Fibroblast of skin of right biceps (primary cell): ENCODE measurements at places on chromosomes 13 and 19.

DNA sequence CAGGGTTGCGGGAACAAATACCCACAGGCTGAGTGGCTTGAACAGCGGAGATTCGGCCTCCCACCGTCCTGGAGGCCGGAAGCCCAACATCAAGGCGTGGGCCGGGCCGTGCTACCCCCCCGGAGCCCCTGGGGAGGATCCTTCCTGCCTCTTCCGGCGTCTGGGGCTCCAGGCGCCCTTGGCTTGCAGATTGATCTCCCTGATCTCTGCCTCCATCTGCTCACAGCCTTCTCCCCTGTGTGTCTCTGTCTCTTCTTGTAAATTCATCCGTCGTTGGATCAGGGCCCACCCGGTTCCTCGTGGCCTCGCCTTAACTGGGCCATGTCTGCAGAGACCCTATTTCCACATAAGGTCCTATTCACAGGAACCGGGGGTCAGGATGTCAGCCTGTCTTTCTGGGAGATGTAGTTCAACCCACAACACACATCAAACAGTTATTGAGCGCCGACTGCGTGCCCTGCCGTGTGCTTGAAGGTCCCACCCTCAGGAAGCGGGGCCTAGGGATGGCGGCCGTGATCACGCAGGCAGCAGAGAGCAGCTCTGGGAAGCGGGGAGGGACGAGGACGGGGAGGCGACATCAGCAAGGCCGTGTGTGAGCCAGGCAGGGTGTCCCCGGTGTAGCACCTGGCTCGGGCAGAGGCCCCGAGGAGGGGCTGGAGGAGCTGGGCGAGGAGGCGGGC, 21.3 kb downstream of the HCN2 start:
- peak; percentile 89 for DNase-seq

GRCh38 chr19:9793071-9793591, 24.6 kb upstream of the ZNF846 start:
- peak; percentile 55 for DNase-seq

DNA sequence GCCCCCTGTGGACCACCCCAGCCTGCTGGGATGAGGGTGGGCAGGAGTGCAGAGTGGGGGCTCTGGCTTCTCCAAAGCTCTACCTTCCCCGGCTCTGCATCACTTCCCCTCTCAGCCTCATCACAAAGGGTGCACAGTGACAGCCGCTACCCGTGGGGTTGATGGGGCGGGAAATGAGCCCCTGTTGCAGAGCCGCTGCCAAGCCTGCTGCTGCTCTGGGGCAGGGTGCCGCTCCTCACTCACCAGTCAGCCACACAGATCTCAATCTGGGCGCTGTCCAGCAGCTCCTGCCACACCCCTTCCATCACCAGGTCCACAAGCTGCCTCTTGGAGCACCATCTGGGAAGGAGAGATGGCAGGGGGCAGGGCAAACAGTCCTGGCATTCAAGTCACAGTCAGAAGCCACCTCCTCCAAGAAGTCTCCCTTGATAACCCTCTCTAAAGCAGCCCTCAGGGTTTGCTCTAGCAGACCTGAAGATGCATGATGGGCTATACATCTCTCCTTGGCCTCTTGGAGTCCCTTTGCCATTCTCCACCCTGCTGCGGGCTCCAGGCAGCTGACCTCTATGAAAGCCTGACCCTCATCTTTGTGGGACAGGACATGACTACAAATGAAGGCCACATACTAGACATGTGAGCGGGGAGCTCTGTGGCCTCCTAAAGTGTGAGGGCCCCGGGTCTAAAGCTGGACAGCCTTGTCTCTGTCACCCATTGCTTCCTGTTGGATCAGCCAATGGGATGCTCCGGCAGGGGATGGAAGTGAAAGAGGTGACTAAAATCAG, 15.7 kb downstream of the MRPS12 start:
- no peak for DNase-seq

DNA sequence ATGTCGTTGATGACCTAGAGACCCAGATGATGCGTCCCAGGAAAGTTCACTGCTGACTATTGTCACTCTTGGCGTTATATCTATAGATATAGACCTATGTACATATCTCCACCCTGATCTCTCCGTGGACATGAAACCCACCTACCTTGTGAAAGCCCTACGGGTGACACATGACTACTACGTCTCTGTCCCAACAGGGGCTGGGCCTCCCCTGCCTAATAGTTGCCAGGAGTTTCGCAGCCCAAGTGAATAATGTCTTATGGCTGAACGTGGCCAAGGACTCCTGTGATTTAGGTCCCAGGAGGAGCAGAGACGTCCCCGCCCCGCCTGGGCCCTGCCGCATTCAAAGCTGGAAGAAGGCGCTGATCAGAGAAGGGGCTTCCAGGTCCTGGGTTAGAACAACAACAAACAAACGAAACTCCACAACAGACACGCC, 4.9 kb upstream of the POU4F1 start:
- no peak for DNase-seq

GRCh38 chr13:29849731-29850212, 645 bp downstream of the UBL3 start:
- peak; percentile 82 for DNase-seq

DNA sequence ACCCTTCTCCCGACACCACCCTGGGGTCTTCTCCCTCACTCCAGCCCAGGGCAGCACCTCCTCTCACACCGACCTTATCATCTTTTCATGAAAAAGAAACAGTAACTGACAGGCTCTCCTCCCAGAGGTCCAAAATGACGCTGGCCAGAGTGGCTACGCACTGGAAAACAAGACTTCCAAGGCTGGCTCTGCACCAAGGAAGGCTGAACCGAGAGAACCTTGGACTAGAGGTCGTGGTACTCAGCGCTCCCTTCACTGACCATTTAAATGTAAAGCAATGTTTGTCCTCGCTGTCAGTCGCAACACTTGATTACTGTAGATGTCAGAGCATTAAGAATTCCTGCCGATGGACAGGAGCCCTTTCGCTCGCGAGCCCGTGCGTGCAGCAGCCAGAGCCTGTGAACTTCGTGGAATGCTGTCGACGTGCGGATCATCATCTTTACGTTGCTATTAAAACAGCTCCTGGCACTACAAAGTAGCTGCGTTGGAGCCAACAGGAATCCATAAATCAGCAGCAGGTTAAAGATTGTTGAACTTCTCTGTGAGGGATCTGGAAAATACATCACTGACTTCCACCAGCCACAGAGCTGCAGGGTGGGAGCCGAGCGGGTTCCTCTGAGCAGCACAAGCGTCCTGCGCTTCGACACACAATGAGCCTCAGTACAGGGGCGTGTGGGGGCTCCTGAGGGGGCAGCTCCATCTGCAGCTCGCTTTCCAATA, 125.5 kb upstream of the MCF2L start:
- peak; percentile 12 for DNase-seq

- peak; percentile 66 for DNase-seq
Observed at GRCh38 chr19:28468701-28469459, 744.1 kb downstream of the UQCRFS1 start.

- DNase-seq, result no peak
Observed at GRCh38 chr13:38361542-38362262, 12.1 kb downstream of the UFM1 start.

- DNase-seq, result no peak
Observed at GRCh38 chr19:31418055-31418454, 68.8 kb upstream of the TSHZ3 start.

GRCh38 chr19:3986260-3987041, 1.2 kb upstream of the EEF2 start:
- peak; percentile 79 for DNase-seq

- DNase-seq, result no peak
Observed at GRCh38 chr19:41307090-41307875, 2.7 kb upstream of the CCDC97 start.

- no peak for DNase-seq
Observed at GRCh38 chr13:75762955-75763354, 126.8 kb downstream of the LMO7 start.

- DNase-seq, result no peak
Observed at GRCh38 chr19:46599716-46600373, 1.3 kb upstream of the CALM3 start.

GRCh38 chr19:14411938-14412245, 7.2 kb downstream of the DDX39A start:
- no peak for DNase-seq

DNA sequence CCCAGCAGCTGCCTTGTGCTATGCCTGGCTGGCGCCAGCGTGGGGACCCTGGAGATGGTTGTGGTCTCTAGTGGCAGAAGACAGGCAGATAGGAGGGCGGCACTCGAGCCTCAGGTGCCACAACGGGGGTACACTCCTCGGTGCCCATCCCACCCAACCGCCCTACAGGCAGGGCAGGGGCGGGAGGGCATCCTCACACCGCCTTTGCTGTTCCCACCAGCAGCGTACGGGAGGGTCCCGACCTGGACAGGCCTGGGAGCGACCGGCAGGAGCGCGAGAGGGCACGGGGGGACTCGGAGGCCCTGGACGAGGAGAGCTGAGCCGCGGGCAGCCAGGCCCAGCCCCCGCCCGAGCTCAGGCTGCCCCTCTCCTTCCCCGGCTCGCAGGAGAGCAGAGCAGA, 16.6 kb downstream of the PLIN4 start:
- DNase-seq, result no peak

DNA sequence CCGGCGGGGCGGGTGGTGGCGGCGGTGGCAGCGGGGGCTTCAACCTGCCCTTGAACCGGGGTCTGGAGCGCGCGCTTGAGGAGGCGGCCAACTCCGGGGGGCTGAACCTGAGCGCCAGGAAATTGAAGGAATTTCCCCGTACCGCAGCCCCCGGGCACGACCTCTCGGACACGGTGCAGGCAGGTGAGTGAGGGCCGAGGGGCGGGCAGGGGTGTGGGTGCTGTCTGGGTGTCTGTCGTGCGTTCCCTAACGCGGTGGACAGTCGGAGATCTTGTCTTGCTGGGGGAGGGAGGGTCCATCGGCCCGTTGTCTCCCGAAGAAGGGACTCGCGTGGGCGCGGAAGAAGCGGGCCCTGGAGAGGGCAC, 533 bp downstream of the LRCH1 start:
- DNase-seq, result no peak

- no peak for DNase-seq
Observed at GRCh38 chr13:106709522-106709921, 141.6 kb upstream of the ARGLU1 start.

GRCh38 chr19:4197625-4198466, 15.4 kb downstream of the ANKRD24 start:
- DNase-seq, result no peak

GRCh38 chr13:24135674-24136300, 24.7 kb upstream of the SPATA13 start:
- DNase-seq, result peak; percentile 64

DNA sequence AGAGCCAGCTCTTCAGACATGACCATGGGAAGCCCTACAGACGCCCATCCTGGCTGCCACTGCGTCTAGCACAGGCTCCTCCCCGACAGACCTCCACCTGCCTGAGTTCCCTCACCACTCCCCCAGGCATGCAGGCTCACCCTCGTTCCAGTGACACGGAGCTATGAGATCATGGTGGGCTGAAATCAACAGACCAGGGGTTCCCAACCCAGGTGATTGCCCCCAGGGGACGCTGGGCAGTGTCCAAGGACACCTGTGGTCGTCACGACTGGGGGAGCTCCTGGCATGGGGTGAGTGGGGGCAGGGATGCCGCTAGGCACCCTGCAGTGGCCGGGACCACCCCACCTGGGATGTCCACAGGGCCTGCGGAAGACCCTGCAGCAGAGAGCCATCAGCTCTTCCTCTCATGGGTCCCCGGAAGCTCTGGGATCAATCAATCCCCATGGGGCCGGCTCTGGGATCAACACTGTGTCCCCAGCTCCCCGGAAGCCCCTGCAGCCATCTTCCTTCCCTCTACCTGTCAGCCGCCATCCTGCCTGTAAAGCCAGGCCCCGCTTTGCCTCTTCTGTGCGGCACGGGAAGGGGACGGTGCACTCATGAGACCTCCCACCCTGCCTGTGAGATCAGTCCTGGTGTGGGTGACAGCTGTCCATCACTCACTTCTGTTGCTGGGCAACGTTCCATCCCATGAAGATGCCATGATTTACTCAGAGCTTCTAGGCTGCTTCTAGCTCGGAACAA, 12.8 kb upstream of the MADCAM1 start:
- DNase-seq, result no peak

- DNase-seq, result no peak
Observed at GRCh38 chr19:57748029-57748428, 1.4 kb downstream of the ZNF776 start.

DNA sequence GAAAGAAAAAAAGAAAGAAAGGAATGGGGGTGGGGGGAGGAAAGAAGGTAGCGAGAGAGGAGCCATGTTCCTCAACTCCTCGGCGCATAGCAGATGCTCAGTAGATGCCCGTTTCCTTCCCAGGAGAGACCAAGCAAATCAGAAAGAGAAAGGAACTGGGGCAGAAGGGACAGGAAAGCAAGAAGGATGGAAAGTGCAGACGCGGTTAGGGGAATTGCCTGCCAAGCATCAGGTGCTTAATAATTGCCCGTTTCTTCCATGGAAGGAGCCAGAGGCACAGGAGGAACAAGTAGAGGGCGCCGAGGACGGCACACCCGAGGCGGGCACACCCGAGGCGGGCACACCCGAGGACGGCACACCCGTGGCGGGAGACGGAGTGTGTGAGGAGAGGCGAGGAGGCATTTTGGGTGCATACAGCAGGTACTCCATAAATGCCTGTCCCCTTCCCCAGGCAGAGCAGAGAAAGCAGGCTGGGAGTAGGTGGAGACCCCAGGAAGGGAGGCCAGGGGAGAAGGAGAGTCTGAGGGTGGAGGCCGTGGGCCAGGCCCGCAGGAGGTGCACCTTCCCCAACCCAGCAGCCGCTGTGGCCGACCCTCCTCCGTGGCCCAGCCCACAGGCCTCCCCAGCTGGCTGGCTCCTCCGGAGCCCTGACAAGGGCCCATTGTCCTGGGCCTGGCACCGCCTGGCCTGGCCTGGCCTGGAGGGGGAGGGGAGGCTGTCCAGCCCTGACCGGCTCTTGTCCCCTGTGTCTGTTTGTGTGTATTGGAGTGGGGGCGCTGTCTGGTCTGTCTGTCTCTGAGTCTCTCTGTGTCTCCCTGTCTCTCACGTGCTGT, 14.6 kb downstream of the JOSD2 start:
- DNase-seq, result no peak

DNA sequence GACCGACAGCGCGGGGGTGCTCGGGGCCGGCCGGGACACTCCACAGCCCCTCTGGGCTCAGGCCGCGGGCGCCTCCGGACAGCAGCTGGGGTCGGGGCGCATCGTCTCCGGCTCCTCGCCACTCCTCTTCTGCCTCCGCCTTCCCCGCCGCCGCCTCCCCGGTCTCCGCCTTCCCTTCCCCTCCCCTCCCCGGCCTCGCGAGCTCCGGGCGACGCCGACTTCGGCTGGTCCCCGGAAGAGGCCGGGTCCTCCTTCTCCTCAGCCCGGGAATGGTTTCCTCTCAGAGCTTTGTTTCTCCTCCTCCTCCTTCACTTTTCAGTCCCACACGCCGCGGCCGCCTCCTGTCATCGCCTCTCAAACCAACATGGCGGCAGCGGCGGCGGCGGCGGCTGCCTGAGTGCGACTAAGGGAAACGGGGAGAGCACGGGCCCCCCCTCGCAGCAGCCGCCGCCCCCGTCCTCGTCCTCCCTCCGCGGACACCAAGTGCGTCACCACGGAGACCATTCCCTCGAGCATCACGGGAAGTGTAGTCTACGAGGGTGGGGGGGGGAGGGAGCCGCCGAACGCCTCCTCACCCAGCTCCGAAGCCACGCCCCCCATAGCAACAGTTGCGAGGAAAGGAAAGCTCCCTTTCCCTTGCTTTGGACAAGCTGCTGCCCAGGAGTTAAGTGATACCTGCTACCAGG, at the start of gene UBL3:
Gene UBL3 (minus strand): TSS at position 405 of the 686 bp plus-strand sequence. CDS start 1,079 bp downstream, outside the sequence.
- DNase-seq, result peak; percentile 98
